H9 (cell line): ENCODE measurements at places on chromosomes 2 and 18. TPM values are rescaled to one million over a fixed set of nuclear protein-coding genes. Genes with fewer than 3 reads are reported as not detected.

DNA sequence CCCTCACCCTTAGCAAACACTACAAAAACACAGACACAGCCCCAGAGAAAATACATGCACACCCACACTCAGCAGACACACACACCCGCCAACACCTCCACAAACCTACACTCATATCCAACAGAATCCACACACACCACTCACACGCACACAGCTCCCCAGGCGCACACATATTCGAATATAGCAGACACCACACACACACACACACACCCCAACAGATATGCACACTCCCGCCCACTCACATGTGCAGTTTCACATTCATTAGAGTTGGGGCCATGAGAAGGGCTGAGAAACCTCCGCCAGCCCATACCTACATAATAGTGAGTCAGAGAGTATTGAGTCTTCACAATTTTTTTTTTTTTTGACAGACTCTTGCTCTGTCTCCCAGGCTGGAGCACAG is 29.4 kb upstream of the NOTO start:
- DNase-seq: no peak
- H3K36me3 ChIP-seq: no peaks in the 10 kb centered on the region
- H3K4me1 ChIP-seq: peaks cover 4% of the 10 kb centered on the region; the same call in 1 of the 2 replicates
- H3K4me3 ChIP-seq: no peak overlapping the region

Gene MC4R
- not detected in 2 replicates for total RNA-seq

Gene OSBPL1A
- 32.0 and 33.9 TPM in 2 replicates for total RNA-seq

DNA sequence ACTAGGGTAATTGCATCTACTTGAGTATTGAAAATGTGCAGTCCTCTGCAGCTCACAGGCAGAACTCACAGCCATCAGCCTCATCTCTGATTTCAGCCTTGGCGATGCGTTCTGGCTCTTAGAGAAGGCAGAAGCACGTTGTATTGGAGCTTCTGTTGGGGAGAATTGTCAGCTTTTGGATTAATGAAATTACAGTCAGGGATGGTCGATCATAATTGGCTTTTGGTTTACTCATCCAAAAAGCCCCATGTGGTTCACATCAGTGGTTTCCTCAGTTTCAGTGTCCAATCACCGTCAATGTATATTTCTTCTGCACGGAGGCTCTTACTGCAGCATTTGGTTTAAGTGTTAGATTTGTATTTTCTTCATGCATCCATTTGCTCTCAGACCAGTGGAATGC is 218.5 kb upstream of the SOX11 start:
- H3K27me3 ChIP-seq: no peaks in the 10 kb centered on the region
- no peaks in the 10 kb centered on the region for H3K36me3 ChIP-seq
- H3K4me3 ChIP-seq: no peak overlapping the region
- no peak overlapping the region for H3K27ac ChIP-seq

- DNase-seq: no peak
- no peak overlapping the region for H3K4me3 ChIP-seq
- H3K36me3 ChIP-seq: peaks cover 5% of the 10 kb centered on the region; the same call in 1 of the 2 replicates
- no peaks in the 10 kb centered on the region for H3K27me3 ChIP-seq
Measured at GRCh38 chr2:239599299-239599698, 198.5 kb upstream of the HDAC4 start.

- no peaks in the 10 kb centered on the region for H3K36me3 ChIP-seq
- H3K4me3 ChIP-seq: no peak overlapping the region
- no peak for DNase-seq
- H3K27me3 ChIP-seq: no peaks in the 10 kb centered on the region
- no peak overlapping the region for H3K27ac ChIP-seq
- peaks cover 4% of the 10 kb centered on the region; the same call in 1 of the 2 replicates for H3K4me1 ChIP-seq
Measured at GRCh38 chr2:99960790-99961189, 181.6 kb downstream of the AFF3 start.

DNA sequence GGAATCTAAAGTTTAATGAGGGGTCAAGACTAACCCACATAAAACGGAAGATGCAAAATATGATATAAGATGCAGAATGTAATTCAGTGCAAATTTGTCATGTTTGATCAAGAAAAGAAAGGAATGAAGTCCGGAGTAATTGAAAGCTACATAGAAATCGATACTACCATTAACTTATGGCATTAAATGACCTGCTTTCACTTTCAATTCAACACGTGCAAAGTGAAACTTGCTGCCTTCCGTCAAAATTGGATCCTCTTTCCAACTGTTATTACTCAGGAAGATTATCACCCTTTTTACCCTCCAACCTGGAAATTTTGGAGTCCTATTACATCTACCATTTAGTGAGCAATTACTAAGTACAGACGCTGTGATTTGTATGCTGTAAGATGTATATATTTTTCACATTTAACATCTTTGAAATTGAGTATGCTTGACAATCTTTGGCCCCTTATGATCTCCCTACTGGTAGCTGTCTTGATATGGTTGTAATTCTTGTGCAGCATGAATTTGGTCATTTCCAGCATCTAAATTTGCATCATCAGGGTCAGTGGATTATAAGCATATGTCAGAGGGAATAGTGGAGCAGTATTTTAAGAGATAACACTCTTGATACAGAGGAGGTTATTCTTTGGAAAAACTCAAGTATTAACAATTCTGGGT is 18.6 kb downstream of the UNC80 start:
- no peak overlapping the region for H3K4me3 ChIP-seq
- no peak overlapping the region for H3K27ac ChIP-seq
- H3K4me1 ChIP-seq: no peaks in the 10 kb centered on the region; the same call in 1 of the 2 replicates
- peaks cover 6% of the 10 kb centered on the region; the same call in 1 of the 3 replicates for H3K36me3 ChIP-seq

- peaks cover 6% of the 10 kb centered on the region for H3K4me1 ChIP-seq
- H3K36me3 ChIP-seq: no peaks in the 10 kb centered on the region
- H3K27ac ChIP-seq: no peak overlapping the region
- DNase-seq: no peak
- peaks cover 87% of the 10 kb centered on the region for H3K27me3 ChIP-seq
Measured at GRCh38 chr2:44935729-44936098, 5.8 kb upstream of the SIX3 start.

DNA sequence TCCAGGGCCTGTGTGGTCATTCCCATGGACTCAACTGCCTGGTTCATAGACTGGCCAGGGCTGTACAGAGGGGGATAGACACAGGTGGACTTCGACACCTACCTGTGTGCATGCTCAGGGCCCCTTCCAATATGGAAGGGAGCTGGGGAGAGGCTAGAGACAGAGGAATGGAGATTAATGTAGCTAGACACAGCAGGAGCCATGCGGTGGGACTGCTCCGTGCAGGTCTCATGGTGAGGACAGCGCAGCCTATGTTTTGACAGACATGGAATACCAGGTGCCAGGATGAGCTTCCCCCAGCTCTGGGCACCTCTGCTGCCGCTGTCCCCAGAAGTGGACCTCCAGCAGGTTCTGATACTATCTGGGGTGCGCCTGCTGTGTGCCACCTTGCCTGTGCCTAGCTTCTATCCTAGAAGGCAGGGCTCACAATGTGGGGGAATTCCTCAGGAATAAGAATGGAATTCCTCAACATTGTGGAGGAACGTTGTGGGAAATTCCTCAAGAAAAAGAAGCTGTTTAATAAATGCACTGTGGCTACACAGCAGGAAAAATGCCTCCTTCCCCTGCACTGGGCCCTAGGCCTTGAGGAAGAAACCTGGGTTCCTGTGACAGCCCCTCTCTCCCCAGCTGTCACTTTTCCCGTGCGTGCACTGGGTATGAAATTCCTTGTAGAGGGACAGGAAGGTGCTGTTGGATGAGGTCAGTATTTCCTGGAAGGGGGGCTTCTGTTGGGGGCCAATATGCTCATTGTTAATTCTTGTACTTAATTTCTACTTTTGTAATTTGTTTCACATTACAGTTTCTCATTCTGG is 7.3 kb downstream of the IL1R1 start:
- H3K4me1 ChIP-seq: no peaks in the 10 kb centered on the region
- H3K27me3 ChIP-seq: no peaks in the 10 kb centered on the region
- H3K4me3 ChIP-seq: no peak overlapping the region
- H3K36me3 ChIP-seq: no peaks in the 10 kb centered on the region; the same call in 1 of the 2 replicates
